ENCODE measurements at places on chromosomes 12 and 14. TPM values are rescaled to one million over a fixed set of nuclear protein-coding genes. Genes with fewer than 3 reads are reported as not detected.

- DNase-seq = no peak
These were observed 75.3 kb downstream of the TMCC3 start for GRCh38 chr12:94575024-94575423.

DNA sequence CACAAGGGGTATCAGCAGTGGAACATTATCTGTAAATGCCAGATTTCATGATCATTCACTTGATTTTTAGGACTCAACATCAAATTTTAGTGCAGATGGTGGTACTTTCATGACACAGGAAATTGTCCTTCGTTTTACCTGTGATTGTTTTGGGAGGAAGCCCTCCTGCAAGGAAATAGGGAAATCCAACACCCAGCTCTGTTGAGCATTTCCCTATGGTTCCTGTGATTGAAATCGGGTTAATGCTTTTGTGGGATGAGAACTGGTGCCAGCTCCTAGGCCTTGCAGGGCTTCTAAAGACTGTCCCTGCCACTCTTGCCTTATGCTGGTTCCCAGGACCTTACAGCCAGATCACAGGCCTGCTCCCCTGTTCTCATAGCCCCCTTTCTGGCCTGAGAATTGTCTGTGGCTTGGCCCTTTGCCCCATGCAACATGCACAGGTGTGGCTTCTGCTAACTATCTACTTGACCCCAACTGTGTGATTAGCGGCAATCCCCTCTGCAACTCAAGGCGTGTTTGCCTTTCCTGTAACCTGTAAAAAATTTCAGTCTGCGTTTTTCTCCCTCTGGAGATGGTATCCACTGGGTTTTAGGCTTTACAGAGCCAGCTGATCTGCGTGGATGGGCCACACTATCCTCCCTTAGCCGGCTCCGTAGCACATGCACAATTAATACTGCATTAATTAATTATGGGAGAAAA, 112.5 kb downstream of the ETV6 start:
- DNase-seq = no peak

- no peak for DNase-seq
These were observed 3.9 kb upstream of the GPR84 start for GRCh38 chr12:54368025-54368708.

- no peak for DNase-seq
These were observed 170.0 kb downstream of the SLC5A8 start for GRCh38 chr12:101039848-101040531.

- no peak for DNase-seq
These were observed 6.1 kb upstream of the CEP170B start for GRCh38 chr14:104858811-104859426.

GRCh38 chr14:24804552-24805212, 170.7 kb upstream of the GZMB start:
- no peak for DNase-seq

DNA sequence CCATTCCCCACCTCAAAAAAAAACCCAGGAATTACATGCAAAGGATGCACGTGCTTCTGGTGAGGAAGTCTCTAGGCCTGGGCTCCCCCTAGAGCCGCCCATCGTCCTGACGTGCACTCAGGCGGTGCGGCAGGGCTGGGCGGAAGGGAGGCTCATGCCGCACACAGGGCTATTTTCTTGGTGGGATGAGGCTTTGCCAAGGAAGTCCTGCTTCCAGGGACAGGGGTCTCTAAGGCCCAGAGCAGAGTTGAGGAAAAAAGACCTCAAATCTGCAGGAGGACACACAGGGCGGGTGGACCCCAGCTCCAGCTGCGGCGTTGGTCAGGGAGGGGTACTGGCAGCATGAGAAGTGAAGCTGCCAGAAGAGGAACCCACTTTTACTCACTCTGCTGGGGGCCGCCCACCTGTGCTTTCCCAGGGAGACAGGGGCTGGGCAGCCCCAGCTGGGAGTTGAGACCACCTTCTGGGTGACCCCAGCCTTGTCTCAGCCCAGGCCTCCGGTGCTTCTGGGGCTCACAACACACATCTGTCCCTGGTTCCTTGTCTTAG, 4.2 kb downstream of the RHOF start:
- no peak for DNase-seq

- DNase-seq = no peak
These were observed 46.6 kb upstream of the NR1H4 start for GRCh38 chr12:100427078-100427477.

DNA sequence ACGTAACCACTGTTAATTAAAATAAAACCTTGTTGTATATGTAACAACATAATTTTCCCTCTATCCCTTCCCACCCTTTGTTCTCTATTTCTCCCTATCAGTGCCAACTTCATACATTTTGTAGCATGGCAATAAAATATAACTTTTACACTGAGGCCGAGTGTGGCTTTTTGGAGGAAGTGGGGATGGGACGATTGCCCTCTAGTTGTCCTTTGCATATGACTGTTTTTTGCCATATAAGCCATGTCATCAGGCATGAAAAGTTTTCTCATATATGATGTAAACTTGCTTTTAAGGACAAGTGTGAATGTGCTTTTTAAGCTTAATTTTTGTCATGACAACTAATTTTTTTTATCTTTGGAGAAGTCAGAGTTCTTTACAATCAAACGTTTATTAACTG, 6.2 kb upstream of the CCT2 start:
- no peak for DNase-seq

GRCh38 chr12:120466560-120467315, 2.8 kb downstream of the SRSF9 start:
- no peak for DNase-seq

- no peak for DNase-seq
These were observed at the start of gene WIF1 for GRCh38 chr12:65121049-65121955. Gene WIF1, minus strand, starts transcription at chr12:65121305. Its CDS starts 114 bp downstream, at chr12:65121191.

DNA sequence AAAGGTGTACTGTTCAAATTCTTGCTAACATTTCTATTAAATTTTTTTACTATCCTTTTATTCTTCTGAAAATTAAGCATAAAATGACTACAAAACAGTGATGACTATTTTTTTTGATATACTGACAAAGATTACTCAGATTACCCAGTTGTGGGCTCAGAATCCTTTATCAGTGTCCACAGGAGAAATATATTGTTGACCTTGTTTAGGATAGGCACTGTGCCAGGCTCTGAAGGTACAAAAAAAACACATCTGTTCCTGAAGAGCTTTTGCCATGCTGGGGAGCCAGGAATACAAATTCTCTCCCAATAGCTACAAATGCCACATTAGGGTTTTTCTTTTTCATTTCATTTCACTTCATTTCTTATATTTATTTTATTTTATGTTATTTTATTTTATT, 26.9 kb upstream of the GCH1 start:
- no peak for DNase-seq

GRCh38 chr12:29681370-29681769, 102.4 kb downstream of the TMTC1 start:
- DNase-seq = no peak

DNA sequence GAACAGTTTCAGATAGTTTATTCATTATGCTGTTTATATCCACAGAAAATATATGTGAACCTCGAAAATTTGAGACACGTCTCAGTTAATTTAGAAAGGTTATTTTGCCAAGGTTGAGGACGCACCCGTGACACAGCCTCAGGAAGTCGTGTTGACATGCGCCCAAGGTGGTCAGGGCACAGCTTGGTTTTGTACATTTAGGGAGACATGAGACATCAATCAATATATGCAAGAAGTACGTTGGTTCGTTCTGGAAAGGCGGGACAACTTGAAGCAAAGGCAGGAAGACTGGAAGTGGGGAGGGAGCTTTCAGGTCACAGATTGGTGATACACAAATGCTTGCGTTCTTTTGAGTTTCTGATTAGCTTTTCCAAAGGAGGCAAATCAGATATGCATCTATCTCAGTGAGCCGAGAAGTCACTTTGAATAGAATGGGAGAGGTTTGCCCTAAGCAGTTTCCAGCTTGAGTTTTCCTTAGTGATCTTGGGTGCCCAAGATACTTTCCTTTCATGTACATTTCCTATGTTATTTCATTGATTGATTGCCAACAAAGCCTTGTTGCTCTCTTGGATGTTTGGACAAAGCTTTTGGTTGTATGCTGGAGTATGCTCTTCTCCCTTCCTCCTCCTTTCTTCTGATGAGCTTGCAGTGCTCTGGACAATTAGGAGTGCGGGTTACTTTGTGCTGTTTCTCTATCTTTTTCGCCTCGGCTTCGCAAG, 3.2 kb downstream of the SNAPC1 start:
- DNase-seq = no peak

DNA sequence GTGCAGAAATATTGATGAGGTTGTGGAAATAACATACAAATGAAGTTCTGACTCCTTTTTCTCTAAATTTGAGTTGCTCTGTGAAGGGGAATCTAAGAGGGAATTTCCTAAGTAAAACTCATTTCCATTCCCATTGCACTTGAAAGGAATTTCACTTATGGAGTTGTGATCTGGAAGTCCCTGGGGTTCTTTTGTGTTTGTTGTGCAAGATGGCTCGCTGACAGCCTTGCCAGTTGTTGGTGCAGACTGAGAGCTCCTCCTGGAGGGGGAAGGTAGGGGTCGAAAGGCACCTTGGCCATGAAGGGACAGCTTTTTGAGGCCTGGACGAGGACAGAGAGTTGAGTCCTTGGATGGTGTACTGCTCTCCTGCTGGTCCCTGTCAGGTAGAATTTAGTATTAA, 72.0 kb downstream of the C12orf56 start:
- no peak for DNase-seq

GRCh38 chr12:6765634-6766581, at the start of gene PTMS:
Gene PTMS, plus strand, starts transcription at chr12:6766363. Its CDS starts 343 bp downstream, at chr12:6766706.
- DNase-seq = peak; percentile 70

DNA sequence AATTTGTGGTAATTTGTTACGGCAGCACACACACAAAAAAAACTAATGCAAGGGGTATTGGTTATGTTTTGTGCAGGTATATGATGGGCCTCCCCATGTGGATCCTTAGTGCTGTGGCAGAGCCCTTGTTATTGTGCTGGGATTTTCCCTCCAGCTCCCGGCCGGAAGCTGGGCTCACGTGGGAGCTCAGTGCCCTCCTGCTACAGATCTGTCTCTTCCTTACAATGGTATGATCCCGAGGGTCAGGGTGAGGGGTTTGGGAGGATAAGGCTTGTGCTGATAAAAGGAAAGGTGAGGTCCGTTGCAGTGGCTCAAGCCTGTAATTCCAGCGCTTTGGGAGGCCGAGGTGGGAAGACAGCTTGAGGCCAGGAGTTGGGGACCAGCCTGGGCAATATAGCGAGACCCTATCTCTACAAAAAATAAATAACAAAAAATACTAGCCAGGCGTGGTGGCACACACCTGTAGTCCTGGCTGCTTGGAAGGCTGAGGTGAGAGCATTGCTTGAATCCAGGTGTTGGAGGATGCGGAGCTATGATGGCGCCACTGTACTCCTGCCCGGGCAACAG, 861 bp upstream of the SLC48A1 start:
- DNase-seq = no peak

DNA sequence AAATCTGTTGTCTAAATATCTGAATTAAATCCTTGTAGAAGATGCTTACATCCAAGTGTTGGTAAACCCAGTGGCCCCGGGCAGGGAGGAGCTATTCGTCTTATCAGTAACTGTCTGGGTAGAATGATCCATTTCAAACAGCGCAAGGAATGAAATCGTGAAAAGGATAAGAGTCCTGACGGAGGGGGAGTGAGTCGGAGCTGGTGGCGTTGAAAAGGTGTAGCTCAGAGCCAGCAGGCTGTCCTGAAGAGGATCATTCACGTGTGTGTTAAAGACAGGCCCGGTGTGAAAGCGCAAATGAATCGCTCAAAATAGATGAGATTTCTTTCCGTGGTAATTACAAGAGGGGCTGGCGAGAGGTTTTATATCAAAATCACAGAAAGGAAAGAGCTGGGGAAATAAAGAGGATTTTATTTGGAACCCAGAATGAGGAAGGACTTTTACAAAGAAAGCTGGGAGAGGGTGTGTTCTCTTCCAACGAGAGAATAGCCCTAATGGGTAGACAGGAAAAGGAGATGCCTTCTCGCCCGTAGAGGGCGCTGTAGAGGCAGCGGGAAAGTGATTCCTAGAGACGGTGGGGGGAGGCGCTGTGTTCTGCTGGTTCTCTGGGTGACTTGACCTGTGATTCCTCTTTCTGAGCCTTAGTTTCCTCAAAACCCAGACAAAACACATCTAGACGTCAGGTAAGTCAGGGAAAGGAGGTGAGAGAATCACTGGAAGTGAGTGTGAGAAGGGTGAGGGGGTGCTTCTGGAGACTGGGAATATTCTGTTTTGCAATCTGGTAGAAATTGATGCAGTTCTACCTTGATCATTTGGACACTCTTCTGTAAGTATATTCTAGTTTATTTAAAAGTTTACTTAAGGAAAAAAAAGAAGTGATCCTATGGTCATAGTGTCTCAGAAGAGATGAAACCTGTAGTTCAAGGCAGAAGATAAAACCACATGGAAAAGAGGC, 39.3 kb downstream of the SRRM4 start:
- no peak for DNase-seq

- no peak for DNase-seq
These were observed 89.0 kb downstream of the STON2 start for GRCh38 chr14:81311141-81311540.

GUCY2C gene
- 0.54 TPM for polyA plus RNA-seq

TUBA1A gene
- 487 TPM for polyA plus RNA-seq

PARP2 gene
- 53.4 TPM for polyA plus RNA-seq

RASSF3 gene
- polyA plus RNA-seq = 23.1 TPM

ZNF10 gene
- polyA plus RNA-seq = 19.2 TPM

TAS2R8 gene
- polyA plus RNA-seq = not detected

RNASE7 gene
- 0.71 TPM for polyA plus RNA-seq

All from right renal pelvis (tissue), 4 donors.